Endothelial cell (in vitro differentiated cells): ENCODE measurements at places on chromosomes 7 and 10.

DNA sequence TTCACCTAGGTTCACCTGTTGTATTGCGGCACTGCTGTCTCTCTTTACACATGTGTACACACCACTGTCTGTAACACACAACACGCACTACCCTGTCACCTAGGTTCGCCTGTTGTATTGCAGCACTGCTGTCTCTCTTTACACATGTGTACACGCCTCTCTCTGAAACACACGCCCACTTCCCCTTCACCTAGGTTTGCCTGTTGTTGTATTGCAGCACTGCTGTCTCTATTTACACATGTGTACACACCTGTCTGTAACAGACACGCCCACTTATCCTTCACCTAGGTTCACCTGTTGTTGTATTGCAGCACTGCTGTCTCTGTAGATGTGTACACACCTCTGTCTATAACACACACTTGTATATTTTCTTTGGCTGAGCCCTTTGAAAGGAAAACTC lies 51.5 kb downstream of the WDR37 start:
- no peak for DNase-seq

GRCh38 chr7:1055491-1055955 lies 11.2 kb downstream of the GPR146 start:
- no peak for DNase-seq

- no peak for DNase-seq
Observed at GRCh38 chr10:123604506-123604905, 61.6 kb upstream of the GPR26 start.

GRCh38 chr7:45717537-45718235 lies 143.5 kb downstream of the ADCY1 start:
- DNase-seq = no peak

DNA sequence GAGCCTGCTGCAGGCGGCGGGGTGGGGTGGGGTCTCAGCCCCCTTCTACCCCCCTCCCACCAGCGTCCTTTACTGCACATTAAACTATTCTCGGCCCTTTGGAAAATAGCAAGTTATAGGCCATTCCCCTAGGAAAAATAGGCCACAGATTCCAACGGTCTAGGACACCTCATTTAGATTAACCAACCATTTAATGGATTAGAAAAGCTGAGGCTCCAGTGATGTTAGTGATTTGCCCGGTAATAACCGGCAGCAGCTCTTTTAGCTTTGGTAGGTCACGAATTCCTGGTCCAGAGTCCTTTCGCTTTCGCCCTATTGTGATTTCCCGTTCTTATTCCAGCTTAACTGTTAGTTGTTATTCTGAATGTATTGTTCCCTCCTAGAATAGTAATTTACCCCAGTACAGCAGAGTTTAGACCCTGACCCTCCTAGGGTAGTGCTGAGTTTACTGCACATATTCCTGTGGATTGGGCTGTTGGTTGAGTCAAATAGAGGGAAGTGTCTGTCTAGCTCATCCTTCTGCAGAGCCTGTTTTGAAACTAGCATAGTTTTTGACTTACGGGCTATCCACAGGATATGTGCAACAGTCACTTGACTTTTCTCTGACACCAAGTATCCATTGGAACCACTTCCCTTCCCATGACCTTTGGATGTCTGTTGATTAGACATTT lies 754 bp downstream of the GSTO1 start:
- no peak for DNase-seq

- no peak for DNase-seq
Observed at GRCh38 chr10:77763453-77764430, 126.1 kb upstream of the KCNMA1 start.

DNA sequence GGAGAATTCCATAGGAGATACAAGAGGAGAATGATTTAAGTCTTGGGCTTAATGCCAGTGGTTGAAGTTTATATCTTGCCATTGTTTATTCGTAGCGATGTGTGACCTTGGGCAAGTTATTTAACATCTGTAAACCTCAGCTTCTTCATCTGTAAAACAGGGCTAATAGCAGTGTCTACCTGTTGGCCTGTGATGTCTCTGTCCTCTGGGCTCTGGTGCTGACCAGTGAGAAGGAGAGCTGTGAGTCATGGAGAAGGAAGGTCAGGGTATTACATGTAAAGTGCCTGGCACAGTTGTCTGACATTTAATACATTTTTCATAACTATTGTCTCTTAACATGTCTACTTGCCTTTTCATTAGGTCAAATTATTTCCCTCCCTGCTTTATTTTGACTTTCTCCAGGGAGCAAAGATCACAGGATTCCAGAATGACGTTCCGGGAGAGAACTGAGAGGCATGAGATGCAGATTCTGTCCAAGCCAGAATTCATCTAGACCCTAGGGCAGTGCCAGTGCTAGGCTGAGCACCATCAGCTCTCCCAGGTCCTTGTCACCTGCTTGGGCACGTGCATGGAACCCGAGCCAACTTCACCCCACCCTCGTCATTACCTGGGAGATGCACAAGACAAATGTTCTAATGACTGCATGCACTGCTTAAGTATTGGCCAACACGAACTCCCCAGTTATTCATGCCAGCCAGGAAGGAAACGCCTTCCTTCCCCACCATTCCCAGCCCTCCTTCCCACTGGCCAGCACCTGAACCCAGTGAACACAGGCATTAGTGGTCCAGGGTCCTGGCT lies 187.9 kb downstream of the DPY19L1 start:
- DNase-seq = no peak

GRCh38 chr10:69634759-69635425 lies 4.8 kb downstream of the FAM241B start:
- DNase-seq = no peak
